ENCODE measurements at places on chromosomes 2 and 18. TPM values are rescaled to one million over a fixed set of nuclear protein-coding genes. Genes with fewer than 3 reads are reported as not detected.

- no peak for DNase-seq
Measured at GRCh38 chr2:133586978-133587377, 18.7 kb upstream of the NCKAP5 start.

- DNase-seq, result no peak
Measured at GRCh38 chr2:229372207-229372606, 101.1 kb upstream of the PID1 start.

DNA sequence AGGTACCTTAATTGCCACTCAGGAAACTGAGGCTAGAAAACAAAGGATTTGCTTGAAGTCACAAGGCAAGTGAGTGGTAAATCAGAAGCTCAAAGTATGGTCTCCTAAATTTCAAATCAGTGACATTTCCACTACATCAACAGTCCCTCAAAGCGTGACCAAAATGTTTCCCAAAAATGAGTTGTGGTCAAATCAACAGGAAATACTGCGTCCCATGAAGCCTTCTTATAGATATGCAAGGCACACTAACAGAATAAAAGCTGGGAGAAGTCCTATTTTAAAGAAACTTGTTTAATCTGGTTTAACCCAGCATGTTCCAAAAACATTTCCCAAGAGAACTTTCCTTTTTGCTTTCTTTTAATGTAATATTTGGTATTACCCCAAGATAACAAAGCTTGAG lies 249.4 kb downstream of the EXOC6B start:
- no peak for DNase-seq

GRCh38 chr2:241598487-241598886 lies 38.5 kb downstream of the THAP4 start:
- no peak for DNase-seq

Gene ALLC
- not detected for total RNA-seq

Gene SLC23A3
- total RNA-seq, result 0.84 TPM

Data from activated naive CD4-positive, alpha-beta T cell treated with anti-CD3 and anti-CD28 coated beads for 36 hours (primary cell).